SJSA1 (cell line): ENCODE measurements at places on chromosomes 1 and 21.

- DNase-seq = peak; percentile 74
- no peaks in the 10 kb centered on the region for H3K36me3 ChIP-seq
- no peak overlapping the region for H3K4me3 ChIP-seq
- H3K27me3 ChIP-seq = no peaks in the 10 kb centered on the region
Observed at GRCh38 chr1:209692745-209693504, 11.7 kb upstream of the HSD11B1 start.

DNA sequence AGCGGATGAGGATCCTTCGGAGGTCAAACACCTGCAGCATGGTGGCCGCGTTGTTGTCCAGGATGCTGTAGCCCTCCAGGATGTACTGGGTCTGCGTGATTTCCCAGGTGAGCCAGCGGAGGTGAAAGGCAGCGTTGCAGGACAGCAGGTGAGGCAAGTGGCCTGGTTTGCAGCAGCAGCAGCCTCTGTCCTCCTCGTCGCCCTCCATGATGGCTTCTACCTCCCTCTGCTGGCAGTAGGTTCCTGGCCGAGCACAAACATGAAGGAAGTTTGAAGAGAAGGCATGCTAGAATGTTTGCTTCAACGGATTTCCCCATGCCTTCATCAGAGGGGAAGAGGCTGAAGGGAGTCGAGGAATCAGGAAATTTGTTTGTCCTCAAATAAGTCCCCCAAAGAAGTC lies 74.7 kb downstream of the NTPCR start:
- peak; percentile 28 for DNase-seq
- H3K27me3 ChIP-seq = no peaks in the 10 kb centered on the region
- H3K27ac ChIP-seq = no peak overlapping the region
- H3K36me3 ChIP-seq = no peaks in the 10 kb centered on the region

- H3K4me1 ChIP-seq = peaks cover 49% of the 10 kb centered on the region
- peaks cover 4% of the 10 kb centered on the region for H3K36me3 ChIP-seq
- H3K4me3 ChIP-seq = no peak overlapping the region
Observed at GRCh38 chr1:11178021-11179015, 10.8 kb upstream of the ANGPTL7 start.

DNA sequence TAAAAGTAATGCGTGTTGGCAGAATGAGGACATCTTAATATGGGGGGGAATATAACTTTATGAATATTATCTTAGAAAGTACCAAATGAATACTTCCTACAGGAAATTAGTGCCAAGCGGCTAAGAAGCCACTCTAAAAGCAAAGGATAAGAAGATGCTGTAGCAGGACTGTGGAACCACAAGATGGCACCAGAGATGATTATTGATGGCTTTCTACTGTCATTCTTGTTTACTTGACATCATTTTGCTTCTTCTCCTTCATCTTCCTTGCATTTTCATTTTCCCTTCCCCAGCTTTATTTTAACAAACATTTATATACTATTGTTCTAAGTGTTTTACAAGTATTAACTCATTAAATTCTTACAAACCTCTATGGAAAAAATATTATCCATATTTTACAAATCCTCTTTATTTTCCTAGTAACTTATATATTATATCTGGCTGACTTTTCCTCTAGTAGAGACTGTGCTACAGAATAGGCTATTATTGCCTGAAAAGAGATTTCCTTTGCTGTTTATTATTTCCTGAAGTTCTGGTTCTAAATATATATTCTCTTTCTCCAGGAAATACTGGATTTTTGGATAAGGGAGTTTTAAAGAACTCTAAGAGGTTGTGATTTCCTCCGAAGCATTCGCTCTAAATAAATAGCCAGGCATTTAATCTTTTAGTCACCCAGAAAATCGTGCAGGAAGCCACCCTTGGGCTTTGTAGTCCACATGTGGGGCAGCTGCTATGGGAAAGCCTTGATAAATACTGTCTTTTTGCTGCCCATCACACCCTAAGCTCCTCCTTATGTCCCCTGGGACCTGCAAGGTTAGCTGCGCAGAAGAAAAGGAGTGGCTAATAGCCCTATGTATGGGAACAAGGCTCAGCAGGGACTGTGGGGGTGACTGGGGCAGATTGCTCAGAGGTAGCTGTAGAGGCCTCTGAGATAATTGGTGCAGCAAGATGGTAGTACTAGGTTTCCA lies 69.8 kb downstream of the TPR start:
- no peak for DNase-seq
- no peaks in the 10 kb centered on the region for H3K4me1 ChIP-seq

- no peaks in the 10 kb centered on the region for H3K27me3 ChIP-seq
- H3K4me3 ChIP-seq = no peak overlapping the region
- peaks cover 10% of the 10 kb centered on the region; the same call in 1 of the 2 replicates for H3K4me1 ChIP-seq
- peak; percentile 30 for DNase-seq
- H3K27ac ChIP-seq = no peak overlapping the region
- H3K36me3 ChIP-seq = no peaks in the 10 kb centered on the region
Observed at GRCh38 chr21:41598561-41599431, 90.8 kb upstream of the TMPRSS2 start.

GRCh38 chr1:25477448-25478034 lies 46.8 kb downstream of the MACO1 start:
- no peak overlapping the region for H3K27ac ChIP-seq
- H3K4me1 ChIP-seq = no peaks in the 10 kb centered on the region
- no peak overlapping the region for H3K4me3 ChIP-seq

DNA sequence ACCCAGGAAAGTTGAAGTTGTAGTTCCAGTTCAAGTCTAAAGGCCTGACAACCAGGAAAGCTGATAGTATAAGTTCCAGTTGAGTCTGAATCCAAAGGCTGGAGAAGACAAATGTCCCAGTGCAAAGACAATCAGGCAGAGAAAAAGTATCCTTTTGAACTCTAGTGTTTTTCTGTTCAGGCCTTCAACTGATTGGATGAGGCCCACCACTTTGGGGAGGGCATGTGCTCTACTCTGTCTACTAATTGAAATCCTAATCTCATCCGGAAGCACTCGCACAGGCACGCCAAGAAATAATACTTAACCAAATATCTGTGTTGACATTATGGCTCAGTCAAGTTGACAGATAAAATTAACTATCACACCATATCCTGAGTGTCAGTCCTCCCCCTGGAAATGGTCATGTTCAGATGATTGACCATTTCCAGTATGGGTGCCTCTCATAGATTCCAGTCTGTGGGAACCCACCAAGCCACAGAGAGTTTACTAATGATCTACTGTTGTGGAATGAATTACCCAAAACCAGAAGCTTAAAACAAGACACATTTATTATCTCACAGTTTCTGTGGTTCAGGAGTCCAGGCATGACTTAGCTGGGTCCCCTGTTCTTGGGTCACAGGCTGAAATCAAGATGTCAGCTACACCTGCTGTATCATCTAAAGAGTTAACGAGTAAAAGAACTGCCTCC lies 296.3 kb upstream of the ZP4 start:
- H3K27ac ChIP-seq = no peak overlapping the region
- DNase-seq = no peak
- H3K36me3 ChIP-seq = no peaks in the 10 kb centered on the region
- no peaks in the 10 kb centered on the region for H3K27me3 ChIP-seq
